ENCODE measurements at places on chromosomes 12 and 14.

DNA sequence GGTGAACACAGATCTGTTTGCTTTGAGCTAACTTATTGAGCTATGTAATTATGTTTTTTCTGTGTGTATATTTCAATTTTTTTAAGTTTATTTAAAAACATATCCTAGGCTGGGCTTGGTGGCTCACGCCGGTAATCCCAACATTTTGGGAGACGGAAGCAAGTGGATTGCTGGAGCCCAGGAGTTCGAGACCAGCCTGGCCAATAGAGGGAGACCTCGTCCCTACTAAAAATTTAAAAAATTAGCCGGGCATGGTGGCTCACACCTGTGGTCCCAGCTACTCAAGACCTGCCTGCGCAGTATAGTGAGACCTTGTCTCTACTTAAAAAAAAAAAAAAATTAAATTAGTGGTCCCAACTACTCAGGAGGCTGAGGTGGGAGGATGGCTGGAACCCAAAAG, 16.2 kb upstream of the RNASE1 start:
- DNase-seq, result no peak

DNA sequence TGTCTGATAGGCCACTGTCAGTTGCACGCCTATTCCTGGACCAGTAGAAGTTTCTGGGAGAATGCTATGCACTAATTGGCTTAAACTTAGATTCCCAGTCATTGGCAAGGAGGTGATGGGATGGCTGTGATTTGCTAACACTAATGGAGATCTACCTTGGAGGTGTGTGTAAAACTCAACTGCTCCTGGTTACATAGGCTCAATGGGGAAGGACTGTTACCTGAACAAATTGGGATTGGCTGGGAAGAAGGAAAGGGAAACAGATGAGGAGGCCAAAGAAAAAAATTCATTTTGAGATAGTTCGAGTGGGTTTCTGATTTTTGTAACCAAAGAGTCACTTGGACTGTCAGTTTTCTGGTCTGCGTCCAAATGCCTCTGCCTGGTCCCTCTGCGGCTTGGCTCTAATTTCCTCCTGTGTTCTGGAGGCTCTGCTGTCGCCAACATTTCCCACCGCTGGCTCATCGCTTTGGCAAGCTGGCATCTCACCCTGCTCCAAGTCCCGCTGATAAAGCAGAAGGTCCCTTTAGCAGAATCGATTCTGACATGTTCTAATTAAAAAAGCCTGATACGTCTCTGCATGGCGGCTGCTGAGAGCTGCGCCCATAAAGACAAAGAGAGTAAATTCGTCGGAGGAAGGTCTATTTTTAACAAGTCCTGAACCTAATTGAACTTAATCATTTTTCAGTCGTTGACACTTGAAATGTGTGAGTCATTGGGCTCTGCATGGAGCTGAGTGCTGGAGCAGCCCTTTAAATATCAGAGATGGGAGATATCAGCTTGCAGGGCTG, 2.0 kb upstream of the CCDC63 start:
- no peak for DNase-seq

DNA sequence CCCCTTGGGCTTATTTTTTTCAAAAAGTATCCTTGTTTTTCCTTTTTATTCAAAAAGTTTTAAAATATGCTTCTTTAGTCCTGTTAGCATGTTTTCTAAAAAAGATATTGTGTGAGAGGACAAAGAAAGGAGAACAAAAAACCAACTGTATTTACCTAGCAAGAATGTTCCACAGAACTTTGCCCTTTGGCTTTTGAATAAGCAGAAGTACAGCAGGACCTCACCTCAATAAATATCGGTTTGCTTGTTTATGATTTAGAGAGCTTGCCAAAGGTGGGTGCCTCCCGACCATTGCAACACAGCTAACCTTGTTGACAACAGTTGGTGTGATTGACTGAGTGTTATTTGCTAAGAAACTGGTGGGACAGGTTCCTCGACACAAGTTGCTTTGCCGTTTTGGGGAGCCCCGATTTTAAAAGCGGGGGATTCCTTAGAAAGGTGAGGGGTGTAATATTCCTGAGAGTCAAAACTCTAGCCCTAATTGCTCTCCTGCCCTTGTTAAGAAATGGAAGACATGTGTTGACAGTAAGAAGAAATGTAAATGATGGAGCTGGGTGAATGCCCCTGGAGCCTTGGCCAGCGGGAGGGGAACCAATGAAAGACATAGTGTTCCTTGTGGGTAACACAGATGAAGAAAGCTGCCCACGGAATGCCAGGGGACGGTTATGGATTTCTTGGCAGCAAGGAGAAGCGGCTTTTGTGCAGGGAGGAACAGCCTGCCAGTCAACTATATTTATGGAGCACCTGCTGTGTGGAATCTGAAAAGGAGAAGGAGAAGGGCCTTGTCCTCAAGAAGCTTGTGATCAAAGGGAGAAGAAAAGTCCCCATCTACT, 13.7 kb downstream of the MYBPC1 start:
- DNase-seq, result no peak

DNA sequence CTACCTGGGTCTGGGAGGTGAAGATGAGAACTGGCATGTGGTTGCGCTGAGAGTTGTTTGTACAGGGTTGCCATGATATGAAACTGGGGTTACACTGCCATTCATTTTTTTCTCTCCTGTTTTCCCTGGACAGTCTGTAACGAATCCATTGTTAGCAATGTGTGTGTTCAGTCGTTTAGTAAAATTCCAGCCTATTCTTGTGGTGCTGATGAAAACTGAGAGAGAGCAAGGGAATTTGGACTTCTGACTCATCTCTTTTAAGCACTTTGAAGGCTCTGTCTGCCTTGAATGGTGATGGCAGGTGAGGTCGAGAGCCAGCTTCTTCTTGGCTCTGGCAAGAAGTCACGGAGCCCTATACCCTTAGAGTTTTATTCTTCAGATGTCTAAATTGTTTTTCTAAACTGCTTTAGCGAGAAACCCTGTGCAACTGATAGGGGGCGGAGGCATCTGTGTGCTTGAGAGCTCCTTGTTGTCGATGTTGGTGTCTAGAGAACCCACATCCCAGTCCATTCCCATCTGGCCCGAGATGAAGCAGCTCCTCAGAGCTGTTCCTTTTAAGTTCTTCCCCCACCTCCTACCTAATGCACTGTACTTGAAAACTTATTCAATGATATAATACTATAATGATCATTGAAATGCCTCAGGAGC, 204.4 kb downstream of the TMX1 start:
- no peak for DNase-seq

- peak; percentile 26 for DNase-seq
Measured at GRCh38 chr14:33839193-33840076, 111.4 kb downstream of the EGLN3 start.

- no peak for DNase-seq
Measured at GRCh38 chr12:86530996-86531655, 274.9 kb upstream of the MGAT4C start.

- DNase-seq, result no peak
Measured at GRCh38 chr14:94049625-94050023, 23.5 kb downstream of the OTUB2 start.

GRCh38 chr12:31207799-31208465, 118.0 kb downstream of the SINHCAF start:
- no peak for DNase-seq

- DNase-seq, result no peak
Measured at GRCh38 chr14:104651876-104652260, 37.5 kb upstream of the INF2 start.

GRCh38 chr14:70744641-70745040, 64.7 kb downstream of the MAP3K9 start:
- no peak for DNase-seq

DNA sequence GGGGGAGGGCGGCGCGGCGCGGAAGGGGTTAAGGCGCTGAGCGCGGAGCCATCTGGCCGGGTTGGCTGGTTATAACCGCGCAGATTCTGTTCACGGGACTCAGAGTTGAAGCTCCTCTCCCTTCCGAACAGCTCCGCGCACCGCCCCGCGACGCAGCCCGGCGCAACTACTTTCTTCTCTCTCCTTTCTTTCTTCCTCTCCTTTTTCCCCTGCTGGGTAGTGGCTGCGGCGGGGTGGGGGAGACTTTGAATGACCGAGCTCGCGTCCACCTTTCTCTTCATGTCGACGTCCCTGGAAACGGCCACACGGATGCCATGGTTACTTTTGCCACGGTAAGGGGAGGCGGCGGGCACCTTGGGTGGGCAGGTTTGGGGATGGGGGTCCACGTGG, at the start of gene NTF3:
NTF3 (plus strand) TSS at position 98 of the 390 bp plus-strand sequence; CDS start at position 315, 217 bp downstream.
- no peak for DNase-seq

- DNase-seq, result no peak
Measured at GRCh38 chr14:61335049-61335448, 13.7 kb downstream of the PRKCH start.

GRCh38 chr12:10571141-10571540, 42.3 kb downstream of the MAGOHB start:
- no peak for DNase-seq

GRCh38 chr12:31387466-31387865, 61.5 kb upstream of the SINHCAF start:
- DNase-seq, result no peak

GRCh38 chr14:39857376-39858055, 425.3 kb upstream of the FBXO33 start:
- DNase-seq, result no peak

GRCh38 chr14:86787717-86788116, 1205.3 kb downstream of the GALC start:
- DNase-seq, result no peak

- DNase-seq, result no peak
Measured at GRCh38 chr12:578748-579419, 84.4 kb downstream of the NINJ2 start.

- DNase-seq, result no peak
Measured at GRCh38 chr12:26736563-26737486, 96.2 kb downstream of the ITPR2 start.

DNA sequence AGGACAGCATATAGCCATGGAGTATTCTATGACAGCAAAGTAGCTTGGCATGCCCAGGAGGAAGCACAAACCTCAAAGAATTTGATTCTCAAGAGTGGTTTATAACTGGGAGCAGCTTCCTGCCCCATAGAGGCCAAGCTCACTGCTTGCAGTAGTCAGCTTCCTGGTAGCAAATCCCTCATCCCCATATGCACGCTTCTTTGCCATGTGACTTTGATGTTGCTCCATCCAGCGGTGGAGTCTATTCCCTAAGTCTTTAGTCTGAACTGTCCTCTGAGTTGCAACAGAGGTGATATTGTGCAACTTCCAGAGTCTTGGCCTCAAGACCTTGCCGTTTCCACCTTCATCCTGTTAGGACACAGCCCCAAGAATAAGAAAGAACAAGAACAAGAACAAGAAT, 996.8 kb upstream of the TMEM132C start:
- DNase-seq, result no peak

DNA sequence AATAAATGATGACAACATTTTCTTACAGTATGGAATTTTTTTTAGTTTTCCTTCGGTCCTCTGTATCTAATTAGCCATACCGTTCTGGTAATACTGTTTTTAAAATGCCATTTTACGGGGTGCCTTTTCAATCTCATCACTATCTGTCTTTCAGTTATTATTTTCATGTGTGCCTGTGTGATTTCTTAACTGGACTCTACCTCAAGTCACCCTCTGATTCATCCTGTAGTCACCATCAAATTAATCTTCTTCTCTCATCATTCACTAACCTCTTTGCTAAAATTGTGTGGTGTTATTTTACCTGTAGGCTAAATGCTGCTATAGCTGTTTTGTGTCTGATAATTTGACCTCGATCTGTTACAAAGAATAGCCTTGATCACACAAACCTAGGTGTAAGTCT, 16.0 kb upstream of the CCT2 start:
- no peak for DNase-seq

DNA sequence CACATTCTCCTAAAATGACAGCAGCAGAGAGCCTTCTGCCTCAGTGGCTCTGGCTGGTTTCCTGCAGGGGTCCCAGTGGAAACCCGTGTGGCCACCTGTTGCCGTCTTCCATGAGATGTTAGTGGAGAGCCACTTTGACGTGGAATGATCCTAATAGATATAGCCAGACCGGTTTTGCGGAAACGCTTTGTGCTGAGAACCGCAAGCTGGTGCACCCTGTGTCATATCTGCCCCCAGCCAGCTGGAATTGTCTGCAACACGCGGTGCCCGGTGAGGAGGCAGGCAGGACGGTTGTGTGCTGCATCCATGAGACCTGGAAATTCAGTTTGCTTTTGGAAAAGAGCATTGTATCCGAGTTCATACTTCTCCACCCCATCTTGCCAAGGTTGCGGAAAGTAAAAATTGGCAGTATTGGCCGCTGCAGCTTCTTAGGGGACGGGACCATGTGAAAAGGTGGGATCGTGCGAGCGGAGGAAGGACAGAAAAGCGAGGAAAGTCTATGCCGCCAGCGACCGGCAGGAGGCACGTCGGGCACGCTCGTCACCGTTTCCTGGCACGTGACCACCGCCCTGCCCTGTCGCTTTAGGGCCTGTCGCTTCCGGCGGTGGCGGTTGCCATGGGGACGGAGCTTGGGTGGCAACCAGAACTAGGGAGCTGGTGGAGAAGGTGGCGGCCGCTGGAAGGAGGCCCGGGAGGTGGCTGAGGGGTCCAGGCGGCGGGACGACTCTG, at the start of gene CFAP251:
CFAP251 (plus strand) TSS at position 643 of the 729 bp plus-strand sequence. CDS start 2,714 bp downstream, outside the sequence.
- peak; percentile 95 for DNase-seq

DNA sequence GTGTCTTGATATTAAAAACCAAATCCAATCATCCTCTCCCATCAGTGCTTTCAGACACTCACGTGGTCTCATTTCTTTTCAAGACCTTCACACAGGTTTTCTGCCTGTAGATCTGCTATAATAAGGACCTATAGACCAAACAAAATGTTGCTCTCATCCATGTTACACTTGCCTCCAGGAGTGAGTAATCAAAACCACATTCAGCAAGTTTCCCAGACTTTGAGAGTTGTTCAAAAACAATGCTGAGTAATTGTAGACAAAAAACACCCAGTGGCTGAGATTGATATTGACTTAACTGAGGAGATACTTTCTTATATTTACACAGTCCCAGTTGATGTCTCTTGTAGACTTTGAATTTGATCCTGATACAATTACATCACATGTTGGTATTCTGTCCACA, 383.1 kb downstream of the TMEM132D start:
- DNase-seq, result no peak

Data from stimulated activated CD8-positive, alpha-beta memory T cell treated with anti-CD3 and anti-CD28 coated beads, Interleukin-12 subunit alpha, Interleukin-12 subunit beta, amount 100 ng/mL, for 1 hour (primary cell).